ENCODE measurements at places on chromosomes 5 and 9. TPM values are rescaled to one million over a fixed set of nuclear protein-coding genes. Genes with fewer than 3 reads are reported as not detected.

Gene TRIP13
- total RNA-seq: 1.7 TPM

Gene STC2
- total RNA-seq: not detected

Gene CFAP157
- total RNA-seq: not detected

DNA sequence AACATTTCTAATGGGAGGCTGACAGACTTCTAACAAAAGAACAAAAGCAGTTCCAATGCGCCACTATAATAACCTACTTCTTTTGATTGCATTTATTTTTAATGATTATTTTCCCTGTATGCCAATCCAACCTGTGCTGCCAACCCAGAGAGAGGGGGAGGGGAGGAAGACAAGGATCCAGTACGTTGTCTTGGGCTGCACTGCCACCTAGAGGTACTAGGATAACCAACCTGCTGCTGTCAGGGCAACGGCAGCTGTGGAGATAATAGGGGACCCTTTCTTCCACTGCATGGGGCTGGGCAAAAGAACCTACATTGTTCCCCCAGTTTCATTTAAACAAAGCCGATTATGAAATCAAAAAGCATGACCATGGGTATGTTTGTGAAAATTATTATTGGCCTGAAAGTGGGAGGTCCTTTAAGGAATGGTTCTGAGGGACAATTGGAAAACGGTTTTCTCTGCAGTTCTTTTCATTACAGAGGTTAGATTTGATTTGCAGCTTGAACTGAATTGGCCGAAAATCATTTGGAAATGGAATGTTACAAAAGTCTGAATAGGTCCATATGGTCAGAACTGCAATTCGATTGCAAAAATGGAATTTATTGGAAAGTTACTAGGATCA, 101.3 kb downstream of the RASEF start:
- no peak overlapping the region for H3K27ac ChIP-seq
- no peaks in the 10 kb centered on the region for H3K36me3 ChIP-seq
- H3K4me3 ChIP-seq: no peak overlapping the region
- peak; percentile 62 for DNase-seq

DNA sequence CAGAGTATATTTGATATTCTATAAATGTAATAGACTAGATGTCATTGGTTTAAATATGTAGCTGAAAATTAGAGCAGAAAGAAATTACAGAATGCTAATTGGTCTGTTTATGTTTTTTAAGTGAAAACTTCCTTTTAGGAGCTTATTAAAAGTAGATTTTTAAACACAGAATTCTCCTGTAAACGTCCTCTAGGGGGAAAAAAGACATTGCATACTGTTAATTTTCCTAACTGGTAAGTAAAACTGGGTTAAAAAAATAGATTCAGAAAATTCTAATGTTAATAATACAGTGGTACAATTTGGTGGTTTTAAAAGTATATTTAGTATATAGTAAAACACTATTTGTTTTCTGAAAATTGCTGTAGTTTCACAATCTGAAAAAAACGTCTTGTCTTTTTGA, 59.8 kb downstream of the ZCCHC7 start:
- no peak for DNase-seq
- no peak overlapping the region for H3K4me3 ChIP-seq
- peaks cover 9% of the 10 kb centered on the region for H3K4me1 ChIP-seq
- H3K36me3 ChIP-seq: peaks cover 23% of the 10 kb centered on the region
- no peak overlapping the region for H3K27ac ChIP-seq

Data from B cell (primary cell).